ENCODE measurements at places on chromosomes 2 and 18. TPM values are rescaled to one million over a fixed set of nuclear protein-coding genes. Genes with fewer than 3 reads are reported as not detected.

- DNase-seq, result peak; percentile 42
Observed at GRCh38 chr2:127700527-127701192, 637 bp upstream of the SFT2D3 start.

DNA sequence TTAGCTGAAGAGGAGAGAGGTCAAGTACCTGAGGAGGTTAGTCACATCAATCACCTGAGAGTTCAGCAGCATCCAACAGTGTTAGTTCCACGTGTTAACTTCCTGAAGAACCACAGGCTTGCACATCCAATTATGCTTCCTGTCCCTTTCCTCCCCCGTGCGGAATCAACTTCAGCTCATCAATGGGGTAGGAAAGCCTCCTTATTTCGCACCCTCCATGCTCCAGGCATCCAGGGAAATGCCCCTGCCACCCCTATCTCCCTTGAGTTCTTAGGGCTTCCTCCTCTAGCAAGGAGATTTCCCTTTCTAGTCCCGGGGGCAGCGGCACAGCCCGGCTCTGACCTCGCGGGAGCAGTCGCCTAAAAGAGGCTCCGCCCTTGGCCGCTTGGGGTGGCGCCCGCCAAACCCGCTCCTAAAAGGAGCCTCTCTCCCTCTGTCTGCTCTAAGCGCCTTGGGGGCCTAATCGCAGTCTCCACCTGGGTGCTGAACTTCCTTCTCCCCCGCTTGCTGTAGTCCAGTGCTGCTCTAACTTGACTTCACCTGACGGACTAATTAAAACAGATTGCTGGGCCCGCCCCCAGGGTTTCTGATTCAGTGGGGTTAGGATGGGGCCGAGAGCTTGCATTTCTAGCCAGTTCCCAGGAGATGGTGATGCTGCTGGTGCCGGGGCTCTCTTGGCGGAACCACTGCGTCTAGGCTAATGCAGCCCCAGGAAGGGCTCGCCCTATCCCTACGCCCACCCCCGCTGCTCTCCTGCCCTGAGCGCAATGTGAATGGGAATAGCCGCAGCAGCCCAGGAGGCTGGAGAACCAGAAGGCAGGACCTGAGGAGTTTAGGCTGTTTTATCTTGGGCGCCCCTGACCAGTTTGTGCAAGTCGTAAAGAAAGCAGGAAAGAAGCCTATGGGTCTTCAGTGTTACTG is 3.4 kb upstream of the TET3 start:
- DNase-seq, result peak; percentile 70

DNA sequence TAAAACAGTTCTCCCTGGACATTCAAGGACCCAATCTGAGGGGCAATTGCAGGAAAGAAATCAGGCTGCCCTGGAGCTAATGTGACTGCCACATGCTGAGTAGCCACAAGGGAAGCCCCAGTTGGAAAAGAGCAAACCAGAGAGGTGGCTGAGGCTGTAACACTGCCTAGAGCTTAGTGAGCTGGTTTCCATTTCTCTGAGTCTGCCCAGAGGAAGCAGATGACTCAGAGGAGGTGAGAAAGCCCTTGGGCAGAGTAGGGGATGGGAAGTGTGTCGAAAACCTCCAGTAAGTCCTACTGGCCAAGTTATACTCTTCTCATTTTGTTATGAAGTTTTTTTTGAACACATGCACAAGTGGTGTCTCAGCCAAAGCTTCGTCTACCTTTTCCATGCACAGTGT is 753.0 kb downstream of the CNTNAP5 start:
- DNase-seq, result no peak

DNA sequence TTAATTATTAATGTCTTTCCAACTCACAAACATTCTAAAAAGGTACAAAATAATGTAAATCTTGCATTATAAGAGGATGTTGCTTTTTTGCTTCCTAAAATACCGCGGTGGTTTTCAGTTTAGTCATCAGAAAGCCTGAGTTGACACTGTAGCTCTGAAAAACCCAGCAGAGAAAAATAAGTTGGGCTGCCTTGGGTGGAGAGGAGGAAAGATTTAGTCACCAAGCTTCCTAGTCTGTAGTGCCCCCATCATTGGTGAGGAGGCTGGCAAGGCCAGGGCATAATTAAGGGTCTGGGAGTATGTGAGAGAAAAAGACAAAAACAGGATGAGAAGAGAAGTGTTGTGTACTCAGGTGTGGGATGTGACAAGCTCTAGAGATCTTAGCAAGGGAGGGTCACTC is 5.7 kb downstream of the PTPRM start:
- DNase-seq, result peak; percentile 17

GRCh38 chr2:96204836-96205624 is 3.6 kb downstream of the STARD7 start:
- no peak for DNase-seq

DNA sequence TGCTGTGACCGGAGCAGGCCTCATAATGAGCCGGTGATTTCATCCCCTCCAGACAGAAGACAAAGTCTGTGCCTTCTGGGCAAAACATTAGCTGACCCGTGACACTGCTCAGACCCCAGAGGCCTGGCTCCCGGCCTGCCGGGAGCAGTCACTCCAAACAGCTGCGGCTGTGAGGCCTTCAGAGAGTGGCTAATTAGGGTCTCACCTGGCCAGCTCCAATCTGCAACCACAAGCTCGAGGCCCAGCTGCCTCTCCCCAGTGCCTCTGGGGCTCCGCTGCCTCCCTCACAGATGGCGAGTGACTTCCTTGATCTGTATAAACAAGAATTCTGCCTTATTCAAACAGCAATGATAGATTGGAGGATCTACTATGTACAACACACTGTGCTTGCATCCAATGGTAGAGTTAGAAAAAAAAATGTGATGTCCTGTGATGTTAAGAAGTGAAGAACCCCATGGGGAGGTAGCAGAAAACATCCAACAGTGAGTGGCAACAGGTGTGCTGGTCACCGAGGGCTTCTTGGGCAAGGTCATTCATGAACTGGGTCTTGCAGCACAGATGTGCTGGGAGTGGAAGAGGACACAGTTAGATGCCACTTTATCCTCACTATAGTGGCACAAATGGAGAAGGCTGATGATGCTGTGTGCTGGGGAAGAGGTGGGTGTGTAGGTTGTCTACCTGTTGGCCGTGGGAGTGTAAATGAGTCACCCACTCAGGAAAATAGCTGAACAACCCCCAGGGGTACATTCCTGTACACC is 98.2 kb upstream of the ASAP2 start:
- no peak for DNase-seq

DNA sequence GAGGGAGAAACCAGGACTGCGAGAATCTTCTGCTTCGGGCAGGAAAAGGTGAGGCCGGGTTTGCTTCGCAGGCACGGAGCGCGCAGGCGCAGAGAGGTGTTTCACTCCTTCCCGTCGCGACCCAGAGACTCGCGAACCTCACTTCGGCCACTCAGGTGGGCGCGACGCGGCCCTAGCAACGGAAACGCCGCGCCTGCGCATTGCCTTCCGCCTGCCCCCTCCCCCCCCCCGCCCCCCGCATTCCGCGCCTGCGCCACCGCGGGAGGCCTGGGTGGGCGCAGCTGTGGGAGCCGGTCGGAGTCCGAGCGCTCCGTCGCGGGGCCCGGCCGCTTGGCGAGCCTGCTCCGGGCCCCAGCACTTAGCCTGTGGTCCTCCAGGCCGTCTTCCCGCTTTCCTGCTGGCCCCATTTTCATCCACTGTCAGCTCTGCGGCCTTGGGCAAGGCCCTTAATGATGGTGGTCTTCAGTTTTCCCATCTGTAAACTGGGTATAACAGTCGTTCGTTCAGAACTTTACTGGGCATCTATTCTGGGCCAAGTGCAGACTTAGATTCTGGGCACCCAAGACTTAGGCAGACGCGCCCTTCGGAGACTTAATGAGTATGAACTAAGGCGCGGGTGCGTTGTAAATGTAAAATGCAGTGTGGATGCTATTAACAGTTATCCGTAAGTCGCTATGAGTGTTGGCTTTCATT is 62.1 kb upstream of the ACKR3 start:
- DNase-seq, result peak; percentile 78

- no peak for DNase-seq
Observed at GRCh38 chr18:6270771-6271216, 143.9 kb downstream of the L3MBTL4 start.

GRCh38 chr2:179622112-179622511 is 239.3 kb downstream of the ZNF385B start:
- DNase-seq, result no peak

DNA sequence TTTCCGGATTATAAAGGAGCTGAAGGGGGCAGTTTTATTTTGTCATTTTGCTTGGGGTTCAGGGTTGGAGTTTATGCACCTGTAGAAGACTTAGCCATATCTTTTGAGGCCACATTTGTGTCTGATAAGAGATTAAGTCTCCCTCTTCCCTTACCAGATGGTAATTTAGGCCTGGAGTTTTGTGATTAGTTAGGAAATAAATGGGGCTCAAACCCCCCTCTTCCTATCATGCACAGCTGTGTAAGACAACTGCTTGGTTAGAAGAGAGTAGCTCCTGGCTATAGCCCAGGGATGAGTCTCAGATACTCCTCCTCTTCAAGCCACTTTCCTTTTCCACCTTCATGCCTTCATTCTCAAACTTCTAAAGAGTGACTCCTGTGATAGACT is 802 bp upstream of the SAP130 start:
- no peak for DNase-seq

- DNase-seq, result peak; percentile 52
Observed at GRCh38 chr2:148917431-148917830, 42.4 kb downstream of the KIF5C start.

DNA sequence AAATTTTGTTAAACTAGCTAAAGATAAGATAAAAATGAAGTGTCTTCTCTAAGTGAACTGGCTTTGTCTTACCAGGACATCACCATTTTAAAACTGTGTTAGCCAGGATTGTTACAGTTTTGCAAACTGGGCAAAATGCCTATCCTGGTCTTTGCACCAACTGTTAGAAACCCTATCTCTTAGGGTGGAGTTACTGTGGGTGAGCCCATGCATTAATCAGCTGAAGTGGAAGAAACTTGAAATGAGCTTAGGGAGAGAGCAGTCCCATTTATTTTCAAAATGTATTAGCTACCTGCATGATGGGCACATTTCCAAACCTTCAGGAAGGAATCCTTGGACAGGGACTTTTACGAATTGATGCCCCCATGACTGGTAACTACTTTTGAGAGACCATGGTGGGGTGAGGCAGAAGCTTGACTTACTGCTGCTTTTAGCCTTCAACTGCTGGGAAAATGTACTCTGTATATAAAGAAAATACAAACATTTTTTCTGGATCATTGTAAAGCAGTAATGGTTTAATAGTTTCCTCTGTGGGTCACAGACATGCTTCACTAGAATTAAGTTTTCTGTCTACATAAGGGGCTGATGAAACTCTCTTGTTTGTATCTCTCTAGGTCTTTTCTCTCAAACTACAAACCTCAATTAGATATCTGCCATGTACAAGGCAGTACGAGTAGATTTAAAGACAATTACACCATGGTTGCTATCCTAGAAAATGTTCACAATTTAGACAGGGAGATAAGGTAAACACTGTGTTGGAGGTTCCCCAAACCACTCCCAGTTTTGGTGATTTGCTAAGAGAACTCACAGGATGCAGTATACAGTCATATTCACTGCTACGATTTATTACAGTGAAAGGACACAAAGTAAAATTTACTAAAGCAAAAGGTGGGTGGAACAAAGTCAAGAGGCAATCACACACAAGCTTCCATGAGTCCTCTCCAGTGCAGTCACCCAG is 321.4 kb upstream of the MMADHC start:
- DNase-seq, result no peak

- DNase-seq, result no peak
Observed at GRCh38 chr2:134408791-134409190, 154.9 kb downstream of the MGAT5 start.

GDF7 gene
- total RNA-seq, result not detected

DNAJC5G gene
- not detected for total RNA-seq

DSC2 gene
- total RNA-seq, result not detected

HDAC4 gene
- total RNA-seq, result 22.6 TPM

POTEC gene
- not detected for total RNA-seq

CABYR gene
- 1.3 TPM for total RNA-seq

Data from activated CD8-positive, alpha-beta T cell treated with anti-CD3 and anti-CD28 coated beads for 36 hours (primary cell).